ENCODE measurements at places on chromosomes 1 and 21. TPM values are rescaled to one million over a fixed set of nuclear protein-coding genes. Genes with fewer than 3 reads are reported as not detected.

DNA sequence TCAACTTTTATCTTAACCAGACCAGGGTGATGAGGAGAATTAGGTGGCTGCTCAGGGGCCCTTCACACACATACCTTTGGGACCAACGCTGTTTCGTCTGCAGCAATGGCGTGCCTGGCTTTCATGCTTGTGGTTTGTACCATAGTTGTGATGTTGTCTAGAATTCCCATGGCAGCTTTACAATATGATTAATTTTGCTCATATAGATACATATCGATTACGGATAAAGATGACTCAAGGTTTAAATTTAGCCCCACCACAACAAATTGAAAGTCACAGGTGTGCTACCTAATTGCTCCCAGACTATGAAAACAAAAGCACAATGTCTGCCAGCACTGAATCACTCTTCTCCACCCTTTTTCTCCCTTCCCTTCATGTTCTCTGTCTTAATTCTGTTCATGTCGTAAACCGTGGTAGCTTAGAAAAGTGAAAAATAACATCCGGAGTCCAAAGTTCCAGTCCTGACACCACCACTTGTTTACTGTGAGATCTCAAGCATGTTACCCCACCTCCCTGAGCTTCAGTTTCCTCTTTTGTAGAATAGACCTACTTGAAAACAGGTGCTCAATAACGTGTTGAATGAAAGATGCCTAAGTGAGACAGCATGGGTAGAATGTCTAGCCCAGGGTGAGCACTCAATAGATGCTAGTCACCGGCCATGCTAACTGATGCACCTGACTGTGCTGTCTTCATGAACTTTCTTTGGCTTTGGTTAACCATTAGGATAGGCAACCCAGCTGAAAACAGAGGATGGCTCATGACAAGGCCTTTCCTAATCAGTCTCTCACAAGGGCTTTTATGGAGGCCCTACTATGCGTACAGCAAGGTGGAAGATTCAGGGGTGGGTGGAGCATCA, 22.1 kb upstream of the JUN start:
- no peak overlapping the region for H3K4me3 ChIP-seq
- DNase-seq, result no peak
- H3K4me1 ChIP-seq, result peaks cover 30% of the 10 kb centered on the region
- H3K27me3 ChIP-seq, result no peaks in the 10 kb centered on the region

DNA sequence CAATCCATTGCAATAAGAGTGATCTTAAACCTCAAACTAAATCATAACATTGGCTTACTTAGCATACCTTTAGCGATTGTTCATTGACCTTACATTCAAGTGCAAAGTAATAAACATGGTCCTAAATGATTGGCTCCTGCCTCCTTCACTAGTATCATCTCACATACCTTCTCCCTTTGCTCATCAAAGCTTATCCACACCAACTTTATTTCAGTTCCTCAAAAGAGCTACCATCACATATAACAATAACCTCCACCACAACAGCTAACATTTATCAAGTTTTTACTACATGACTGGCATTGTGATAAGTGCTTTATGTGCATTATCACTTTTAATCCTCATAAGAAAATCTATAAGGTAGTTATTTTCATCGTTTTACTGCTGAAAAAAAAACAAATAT, 198.8 kb downstream of the COL24A1 start:
- no peaks in the 10 kb centered on the region for H3K4me1 ChIP-seq
- no peak overlapping the region for H3K27ac ChIP-seq
- no peak overlapping the region for H3K4me3 ChIP-seq
- no peaks in the 10 kb centered on the region for H3K36me3 ChIP-seq
- DNase-seq, result no peak
- no peaks in the 10 kb centered on the region for H3K27me3 ChIP-seq

DNA sequence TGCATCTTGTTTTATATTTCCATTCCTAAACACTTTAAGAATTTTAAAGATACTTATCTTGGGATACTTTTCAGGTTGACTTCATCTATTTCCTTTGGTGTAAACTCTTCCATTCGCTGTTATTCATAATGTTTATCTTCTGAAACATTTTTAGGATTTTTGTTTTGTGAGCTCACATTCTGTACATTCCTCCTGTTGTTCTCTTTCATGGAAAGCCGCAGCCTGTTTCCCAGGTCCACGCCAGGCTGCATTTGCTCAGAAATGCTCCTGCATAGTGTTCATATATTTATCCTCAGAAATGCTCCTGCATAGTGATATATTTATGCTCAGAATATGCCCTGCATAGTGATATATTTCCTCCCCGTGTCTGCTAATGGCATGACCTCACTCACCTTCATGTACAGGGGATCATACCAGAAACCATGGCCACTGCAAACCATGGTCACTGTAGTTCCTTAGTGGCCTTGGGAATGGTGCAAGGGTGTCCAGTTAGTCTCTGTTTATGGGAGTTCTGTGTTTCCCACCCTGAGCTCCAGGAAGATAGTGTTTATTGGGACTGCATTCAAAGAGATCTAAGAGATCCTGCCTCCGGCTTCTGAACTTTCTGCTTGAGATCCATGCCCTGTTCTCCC, 153.9 kb upstream of the GREM2 start:
- no peaks in the 10 kb centered on the region for H3K27me3 ChIP-seq
- peak; percentile 18 for DNase-seq

- no peak overlapping the region for H3K27ac ChIP-seq
- no peaks in the 10 kb centered on the region for H3K4me1 ChIP-seq
- H3K36me3 ChIP-seq, result peaks cover 8% of the 10 kb centered on the region
- no peak for DNase-seq
- no peak overlapping the region for H3K4me3 ChIP-seq
- H3K27me3 ChIP-seq, result no peaks in the 10 kb centered on the region
Observed at GRCh38 chr1:247350587-247350986, 18.9 kb upstream of the ZNF496 start.

GRCh38 chr21:30714946-30715345, 3.6 kb downstream of the KRTAP21-3 start:
- no peaks in the 10 kb centered on the region for H3K27me3 ChIP-seq
- H3K36me3 ChIP-seq, result no peaks in the 10 kb centered on the region
- no peak for DNase-seq
- no peak overlapping the region for H3K27ac ChIP-seq
- H3K4me3 ChIP-seq, result no peak overlapping the region

DNA sequence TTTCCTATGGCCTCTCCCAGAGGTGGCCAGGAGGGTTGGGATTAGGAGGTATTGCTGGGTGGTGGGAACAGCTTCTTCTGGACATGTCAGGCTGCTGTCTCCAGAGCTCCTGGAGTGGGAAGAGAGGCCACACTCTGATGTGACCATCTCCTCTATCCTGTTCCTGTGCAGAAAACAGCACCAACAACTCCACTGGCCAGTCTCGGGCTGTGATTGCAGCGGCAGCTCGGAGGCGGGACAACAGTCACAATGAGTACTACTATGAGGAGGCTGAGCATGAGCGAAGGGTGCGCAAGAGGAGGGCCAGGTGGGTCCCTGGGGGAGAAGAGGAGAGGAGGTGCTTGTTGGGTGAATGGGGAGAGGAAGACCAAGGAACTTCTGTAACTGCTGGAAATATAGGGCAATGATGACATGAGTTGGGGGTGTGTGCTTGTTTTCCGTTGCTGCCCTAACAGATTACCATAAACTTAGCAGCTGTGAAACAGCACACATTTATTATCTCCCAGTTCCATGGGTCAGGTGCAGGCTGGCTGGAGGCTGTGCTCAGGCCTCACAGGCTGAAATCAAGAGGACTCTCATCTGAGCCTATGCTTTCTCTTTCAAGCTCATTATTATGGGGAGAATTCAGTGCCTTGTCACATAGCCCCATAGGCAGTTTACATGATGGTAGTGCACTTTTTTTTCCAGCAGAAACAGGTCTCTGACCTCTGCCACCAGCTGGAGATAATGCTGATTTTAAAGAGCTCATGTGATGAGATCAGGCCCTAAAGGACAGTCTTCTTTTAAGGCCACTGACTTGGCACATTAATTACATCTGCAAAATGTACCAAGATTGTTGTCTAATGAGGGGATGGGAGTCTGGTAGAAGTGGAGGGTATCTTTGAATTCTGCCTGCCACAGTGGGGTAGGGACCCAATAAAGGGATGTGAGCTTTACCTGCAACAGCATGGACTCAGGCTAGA, 20.8 kb downstream of the VANGL2 start:
- H3K4me3 ChIP-seq, result no peak overlapping the region
- H3K36me3 ChIP-seq, result no peaks in the 10 kb centered on the region
- H3K27me3 ChIP-seq, result peaks cover 69% of the 10 kb centered on the region
- H3K4me1 ChIP-seq, result no peaks in the 10 kb centered on the region
- no peak for DNase-seq
- no peak overlapping the region for H3K27ac ChIP-seq

GRCh38 chr21:40972151-40972550, 125.2 kb upstream of the DSCAM start:
- no peaks in the 10 kb centered on the region for H3K27me3 ChIP-seq
- no peaks in the 10 kb centered on the region for H3K36me3 ChIP-seq
- DNase-seq, result no peak
- no peak overlapping the region for H3K27ac ChIP-seq

- H3K27ac ChIP-seq, result peak within 1 kb of the TSS; percentile 69
- peak within 1 kb of the TSS; percentile 53 for H3K4me3 ChIP-seq
- DNase-seq, result peak; percentile 47
Observed at GRCh38 chr1:154970631-154971340, at the start of gene SHC1. Gene SHC1 (minus strand): TSS chr1:154970747. CDS start chr1:154970526, 221 bp downstream.

GRCh38 chr1:98232678-98233077, 311.8 kb upstream of the DPYD start:
- H3K27me3 ChIP-seq, result no peaks in the 10 kb centered on the region
- no peak overlapping the region for H3K27ac ChIP-seq
- no peak overlapping the region for H3K4me3 ChIP-seq
- no peaks in the 10 kb centered on the region for H3K4me1 ChIP-seq
- DNase-seq, result no peak

GRCh38 chr1:44048532-44049215, 17.4 kb upstream of the SLC6A9 start:
- DNase-seq, result no peak
- peak overlapping the region; percentile 45 for H3K4me3 ChIP-seq
- peaks cover 40% of the 10 kb centered on the region for H3K4me1 ChIP-seq
- H3K27ac ChIP-seq, result peak overlapping the region; percentile 74
- H3K36me3 ChIP-seq, result no peaks in the 10 kb centered on the region

- peaks cover 16% of the 10 kb centered on the region for H3K4me1 ChIP-seq
- no peaks in the 10 kb centered on the region for H3K36me3 ChIP-seq
- no peak overlapping the region for H3K4me3 ChIP-seq
- no peaks in the 10 kb centered on the region for H3K27me3 ChIP-seq
Observed at GRCh38 chr1:217535601-217536377, 95.1 kb downstream of the GPATCH2 start.

DNA sequence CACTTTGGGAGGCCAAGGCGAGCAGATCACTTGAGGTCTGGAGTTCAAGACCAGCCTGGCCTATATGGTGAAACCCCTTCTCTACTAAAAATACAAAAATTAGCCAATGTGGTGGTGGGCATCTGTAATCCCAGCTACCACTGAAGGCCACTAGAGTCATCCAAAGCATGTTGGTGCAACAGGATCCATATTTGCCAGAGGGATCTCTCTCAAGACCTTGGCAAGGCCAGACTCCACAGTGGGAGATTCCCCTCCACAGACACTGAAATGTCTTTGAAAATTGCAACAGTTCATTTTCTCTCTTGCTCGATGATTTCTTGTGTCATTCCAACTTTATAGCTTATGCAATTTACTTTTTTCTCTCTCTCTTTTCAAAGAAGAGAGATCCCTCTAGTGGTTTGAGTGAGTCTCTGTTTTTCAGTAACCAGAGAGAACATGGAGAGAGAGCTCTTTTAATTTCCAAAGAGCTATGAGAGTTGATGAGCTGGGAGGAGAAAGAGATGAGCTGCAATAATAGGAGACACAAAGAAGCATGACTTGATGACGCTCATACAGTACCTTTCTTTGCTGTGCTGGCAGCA, 176.8 kb upstream of the USP25 start:
- H3K4me1 ChIP-seq, result no peaks in the 10 kb centered on the region
- H3K27me3 ChIP-seq, result no peaks in the 10 kb centered on the region
- H3K27ac ChIP-seq, result no peak overlapping the region
- H3K36me3 ChIP-seq, result no peaks in the 10 kb centered on the region
- no peak overlapping the region for H3K4me3 ChIP-seq
- no peak for DNase-seq

DNA sequence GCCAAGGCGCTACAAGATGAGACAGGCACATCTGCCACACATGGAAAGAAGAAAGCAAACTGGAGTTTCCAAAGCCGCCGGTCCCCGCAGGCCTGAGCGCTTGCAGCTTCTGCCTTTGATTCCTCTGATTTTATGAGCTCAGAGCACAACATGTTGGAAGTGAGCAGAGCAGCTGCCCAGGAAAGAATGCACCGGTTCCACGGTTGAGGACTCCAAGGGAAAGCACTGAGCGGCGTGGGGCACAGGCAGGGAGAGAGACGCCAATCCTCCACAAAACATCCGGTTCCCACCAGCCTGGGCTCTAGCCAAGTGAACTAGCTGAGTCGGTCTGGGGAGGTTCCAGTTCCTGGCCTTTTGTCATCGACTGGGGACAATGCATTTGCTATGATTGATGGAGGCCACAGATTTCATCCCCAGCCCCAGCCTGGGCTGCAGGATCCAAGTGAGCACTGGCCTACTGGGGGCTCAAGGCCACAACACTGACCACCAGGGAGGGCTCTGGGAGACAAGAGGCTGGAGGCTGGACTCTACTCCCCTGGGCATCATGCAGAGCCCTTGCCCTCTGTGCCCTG, 253.1 kb upstream of the IRF2BP2 start:
- DNase-seq, result no peak
- H3K4me1 ChIP-seq, result peaks cover 56% of the 10 kb centered on the region
- H3K36me3 ChIP-seq, result peaks cover 10% of the 10 kb centered on the region

DNA sequence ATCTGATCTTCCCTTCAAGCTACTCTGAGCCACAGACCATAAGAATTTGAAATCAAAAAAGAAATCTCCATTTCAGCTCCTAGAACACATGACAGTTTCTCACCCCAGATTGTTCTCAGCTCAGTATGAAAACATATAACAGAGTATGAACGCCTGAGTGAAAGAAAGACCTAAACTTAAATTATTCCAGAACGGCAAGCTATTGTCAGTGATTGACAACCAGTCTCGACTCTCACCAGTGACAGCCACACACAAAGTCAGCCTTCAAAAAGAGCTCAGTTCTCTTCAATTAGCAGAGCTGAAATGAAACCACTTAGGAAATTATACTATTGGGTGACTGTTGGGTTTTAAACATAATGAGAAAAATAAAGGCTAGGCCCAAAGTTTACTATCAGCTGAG, 312.8 kb downstream of the OMA1 start:
- no peak overlapping the region for H3K27ac ChIP-seq
- H3K36me3 ChIP-seq, result no peaks in the 10 kb centered on the region
- peaks cover 85% of the 10 kb centered on the region for H3K27me3 ChIP-seq
- no peaks in the 10 kb centered on the region for H3K4me1 ChIP-seq
- no peak overlapping the region for H3K4me3 ChIP-seq

TMPRSS3 gene
- total RNA-seq, result 10.3 TPM

SAMD13 gene
- total RNA-seq, result 1.8 TPM

PTGFR gene
- 0.37 TPM for total RNA-seq

SYT6 gene
- not detected for total RNA-seq

SLC39A1 gene
- total RNA-seq, result 152 TPM

LCK gene
- total RNA-seq, result 0.88 TPM

ZBTB21 gene
- total RNA-seq, result 14.5 TPM

RAB25 gene
- total RNA-seq, result 189 TPM

ANKRD65 gene
- not detected for total RNA-seq

GREM2 gene
- total RNA-seq, result not detected

LHX4 gene
- 0.19 TPM for total RNA-seq

DISC1 gene
- 6.6 TPM for total RNA-seq

VSIG8 gene
- total RNA-seq, result not detected
